ENCODE measurements at places on chromosomes 13 and 19.

- peak; percentile 89 for DNase-seq
These were observed at the start of gene SLC17A7 for GRCh38 chr19:49441210-49441959. Gene SLC17A7 (minus strand): TSS chr19:49441527. CDS start chr19:49441379, 148 bp downstream.

DNA sequence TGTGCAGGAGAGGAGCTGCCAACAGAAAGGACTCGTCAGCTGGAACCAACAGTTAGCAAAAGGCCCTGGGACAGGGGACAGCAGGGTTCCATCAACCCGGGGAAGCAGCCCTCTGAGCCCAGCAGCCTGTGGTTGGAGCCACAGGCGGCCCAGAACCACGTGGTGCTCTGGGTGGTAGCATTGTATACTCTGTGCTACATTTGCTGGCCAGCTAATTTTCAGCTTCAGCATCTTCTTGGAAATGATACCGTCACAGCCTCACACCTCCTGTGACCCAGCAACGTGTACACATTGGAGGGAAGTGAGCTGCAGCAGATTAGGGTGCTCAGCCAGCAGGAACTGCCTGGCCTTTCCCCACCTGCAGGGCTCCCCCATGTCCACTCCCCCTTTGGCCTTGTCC is 13.1 kb upstream of the MTIF3 start:
- no peak for DNase-seq

- DNase-seq: no peak
These were observed 27.6 kb downstream of the ANKRD27 start for GRCh38 chr19:32647361-32647760.

- no peak for DNase-seq
These were observed 389.2 kb downstream of the EFNB2 start for GRCh38 chr13:106145997-106146864.

- DNase-seq: no peak
These were observed 26.7 kb downstream of the CEACAM8 start for GRCh38 chr19:42568006-42568405.

- no peak for DNase-seq
These were observed 5.9 kb upstream of the GRAMD1A start for GRCh38 chr19:34994286-34994642.

GRCh38 chr19:18320865-18321733 is 1.8 kb downstream of the LSM4 start:
- DNase-seq: no peak

- no peak for DNase-seq
These were observed 9.9 kb downstream of the MYDGF start for GRCh38 chr19:4660181-4660791.

- DNase-seq: no peak
These were observed 616.4 kb downstream of the EFNB2 start for GRCh38 chr13:105918842-105919741.

- no peak for DNase-seq
These were observed at the start of gene LILRA5 for GRCh38 chr19:54312436-54313377. Gene LILRA5 (minus strand): TSS chr19:54313166. CDS start chr19:54313019, 147 bp downstream.

- DNase-seq: no peak
These were observed 383.1 kb upstream of the GPC6 start for GRCh38 chr13:92843549-92843948.

GRCh38 chr13:75411924-75412537 is 69.9 kb downstream of the TBC1D4 start:
- DNase-seq: no peak

GRCh38 chr19:2726160-2726855 is 5.1 kb upstream of the DIRAS1 start:
- no peak for DNase-seq

DNA sequence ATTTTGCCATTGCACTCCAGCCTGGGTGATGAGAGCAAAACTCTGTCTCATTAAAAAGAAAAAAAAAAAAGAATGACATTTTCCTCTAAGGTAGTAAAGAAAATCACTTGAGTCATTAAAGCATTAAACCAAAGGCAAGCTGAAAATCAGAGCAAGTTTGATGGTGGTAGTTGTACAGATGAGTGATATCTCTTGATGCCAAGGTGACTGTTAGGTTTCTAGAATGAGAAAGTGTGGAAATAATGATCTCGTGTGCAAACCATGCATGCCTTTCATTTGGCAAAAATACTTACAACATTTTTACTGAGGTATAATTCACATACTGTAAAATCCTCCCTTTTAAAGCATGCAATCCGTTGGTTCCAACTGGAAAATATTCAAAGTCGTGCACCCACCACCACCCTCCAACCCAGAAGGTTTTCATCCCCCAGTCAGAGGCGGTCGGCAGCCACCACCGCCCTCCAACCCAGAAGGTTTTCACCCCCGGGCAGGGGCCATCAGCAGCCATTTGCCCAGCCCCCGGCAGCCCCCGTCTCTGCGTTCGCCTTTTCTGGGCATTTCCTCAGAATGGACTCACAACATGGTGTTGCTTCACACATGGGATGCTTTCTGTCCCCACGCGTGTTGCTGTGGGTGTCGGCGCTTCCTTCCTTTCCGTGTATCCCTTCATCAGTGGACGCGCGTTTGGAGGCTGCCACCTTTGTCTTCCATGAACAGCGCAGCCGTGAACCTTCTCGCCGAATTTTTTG is 90.2 kb downstream of the ATP11A start:
- peak; percentile 9 for DNase-seq

- no peak for DNase-seq
These were observed 3.9 kb upstream of the CD33 start for GRCh38 chr19:51220996-51221395.

DNA sequence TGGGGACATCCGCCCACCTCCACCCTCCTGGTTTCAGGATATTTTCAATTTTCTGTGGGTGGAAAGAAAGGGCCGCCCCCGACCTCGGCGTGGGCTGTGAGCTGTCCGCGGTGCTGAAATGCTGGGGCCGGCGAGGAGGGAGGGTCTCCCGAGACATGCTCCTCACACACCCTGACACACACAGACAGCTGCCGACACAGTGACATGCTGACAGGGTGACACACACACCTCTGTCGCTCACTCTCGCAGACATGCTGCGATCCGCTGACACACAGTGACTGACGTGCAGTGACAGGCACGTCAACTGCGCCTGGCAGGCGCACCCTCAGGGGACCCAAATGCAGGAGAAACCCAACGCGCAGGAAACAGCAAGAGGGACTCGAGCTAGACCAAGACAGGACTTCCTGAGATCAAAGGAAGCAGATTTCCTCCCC is 25.1 kb upstream of the MEIS3 start:
- DNase-seq: no peak

GRCh38 chr13:63551731-63552130 is 2136.1 kb upstream of the PCDH20 start:
- no peak for DNase-seq

DNA sequence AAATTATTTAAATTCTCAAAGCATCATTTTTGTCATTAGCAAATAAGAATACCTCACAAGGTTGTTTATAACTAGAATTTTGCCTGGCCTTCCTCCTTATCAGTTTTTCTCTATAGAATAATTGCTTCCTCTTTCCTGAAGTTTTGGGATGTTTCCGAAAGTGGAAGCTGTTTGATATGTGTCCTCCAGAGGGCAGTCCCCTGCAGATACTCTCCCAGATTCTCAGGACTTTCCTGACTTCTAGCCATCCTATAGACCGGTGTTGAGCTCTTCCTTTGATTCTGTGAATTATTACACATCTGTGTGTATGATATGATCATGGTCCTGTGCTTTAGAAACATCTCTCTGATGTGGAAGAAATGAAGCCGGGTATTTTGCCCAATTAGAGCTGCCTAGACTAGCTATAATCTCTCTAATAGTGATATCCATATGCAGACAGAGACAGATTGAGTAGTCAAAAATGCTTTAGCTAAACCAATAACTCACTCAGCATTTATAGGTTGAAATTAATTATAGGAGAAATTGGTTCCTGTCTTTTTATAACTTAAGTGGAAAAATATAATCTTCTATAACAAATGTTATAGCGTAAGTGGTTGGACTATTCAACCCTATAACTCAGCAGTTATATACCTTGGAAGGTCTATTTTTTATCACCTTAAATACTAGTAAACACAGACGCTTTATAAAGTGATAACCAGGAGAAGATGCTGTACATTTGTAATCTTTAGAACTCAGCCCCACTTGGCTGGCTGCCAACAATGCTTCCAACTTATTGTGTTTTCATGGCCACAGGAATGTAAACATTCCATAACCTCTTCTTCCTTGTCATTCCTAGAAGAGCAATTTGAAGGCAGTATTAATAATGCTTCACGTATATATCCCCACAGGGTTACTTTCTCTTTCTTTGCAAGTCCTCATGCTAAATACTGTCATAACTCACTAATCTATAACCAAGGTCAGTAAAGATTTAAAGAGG is 201.0 kb upstream of the RXFP2 start:
- no peak for DNase-seq

DNA sequence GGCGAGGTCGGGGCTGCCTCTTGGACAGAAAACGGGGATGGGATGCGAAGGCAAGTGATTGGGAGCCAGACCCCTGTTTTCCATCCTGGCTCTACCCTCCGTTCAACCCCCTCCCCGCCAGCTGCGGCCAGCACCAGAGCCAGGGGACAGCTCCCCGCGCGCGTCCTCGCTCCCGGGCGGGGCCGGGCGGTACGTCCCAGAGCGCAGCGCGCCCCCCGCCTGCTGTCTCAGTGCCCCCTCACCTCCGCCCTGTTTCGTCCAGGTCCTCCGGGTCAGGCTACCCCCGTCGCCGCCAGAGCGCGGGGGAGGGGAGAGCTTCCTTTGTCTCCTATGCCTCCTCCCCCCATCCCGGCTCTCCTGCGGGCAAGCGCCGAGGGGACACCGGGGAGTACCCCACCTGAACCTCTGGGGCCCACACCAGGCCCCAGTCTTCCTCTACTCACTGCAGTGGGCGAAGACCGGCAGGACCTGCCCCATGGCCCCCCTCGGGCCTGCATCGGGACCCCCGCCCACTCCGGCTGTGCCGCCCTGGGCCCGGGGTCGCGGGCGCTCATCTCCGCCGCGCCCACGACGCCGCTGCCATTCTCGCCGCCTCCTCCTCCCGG is 396 bp downstream of the RTN2 start:
- DNase-seq: peak; percentile 65

DNA sequence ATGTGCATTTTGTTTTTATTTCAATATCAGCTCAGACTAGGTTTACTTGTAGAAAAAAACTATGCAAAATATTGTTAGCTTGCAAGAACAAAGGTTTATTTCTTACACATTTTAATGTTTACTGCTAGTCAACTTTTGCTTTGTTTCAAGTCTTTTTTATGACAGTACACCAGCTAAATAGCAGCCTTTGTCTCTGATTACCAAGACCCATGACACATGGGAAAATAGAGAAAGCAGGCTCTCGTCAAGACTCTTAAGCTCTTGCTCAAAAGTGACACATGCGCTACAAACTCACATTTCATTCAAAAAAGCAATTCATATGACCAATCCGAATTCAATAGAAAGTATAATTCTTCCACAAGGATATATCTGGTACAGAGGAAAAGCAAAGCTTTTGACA is 642.3 kb upstream of the SLITRK1 start:
- DNase-seq: no peak

- DNase-seq: no peak
These were observed 1.6 kb upstream of the PPP1R12C start for GRCh38 chr19:55119053-55119452.

- DNase-seq: no peak
These were observed 76.2 kb downstream of the C13orf42 start for GRCh38 chr13:51034906-51035305.
